ENCODE measurements at places on chromosomes 2 and 18.

DNA sequence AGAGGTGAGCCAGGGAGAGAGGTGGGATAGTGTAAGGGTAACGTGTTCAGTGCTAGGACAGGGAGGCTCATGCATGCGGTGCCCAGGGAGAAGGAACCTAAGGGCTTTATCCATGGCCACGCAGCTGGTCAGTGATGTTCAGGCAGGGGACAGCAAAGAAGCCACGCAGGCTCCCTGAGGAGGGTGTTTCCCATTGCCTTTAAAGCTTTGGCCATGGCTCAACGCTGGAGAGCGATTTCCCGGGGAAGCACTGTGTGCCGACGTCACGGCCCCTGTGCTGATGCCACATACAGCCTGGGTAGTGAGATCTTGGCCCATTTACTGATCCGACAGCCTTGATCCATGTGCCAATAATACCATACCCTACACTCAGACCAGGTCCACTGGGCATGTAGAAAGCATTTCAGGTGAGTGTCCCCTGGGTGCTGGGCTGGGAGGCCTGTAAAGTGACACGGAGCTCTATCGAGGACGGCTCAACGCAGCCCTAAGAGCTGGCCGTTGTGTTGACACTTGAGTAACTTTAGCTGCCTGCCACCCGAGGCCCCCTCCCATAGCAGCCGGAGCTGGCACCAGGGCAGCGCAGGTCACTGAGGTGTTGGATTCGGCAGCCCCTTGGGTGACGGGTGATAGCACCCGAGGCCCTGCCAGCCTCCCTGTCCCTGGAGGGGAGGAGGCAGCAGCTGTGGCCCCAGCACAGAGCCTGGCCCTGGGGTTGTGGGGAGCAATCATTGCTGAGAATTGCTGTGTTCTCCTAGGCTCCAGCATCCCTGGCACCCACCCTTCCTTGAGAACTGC lies 41.4 kb downstream of the PDIA6 start:
- no peak overlapping the region for H3K27ac ChIP-seq
- H3K36me3 ChIP-seq, result no peaks in the 10 kb centered on the region
- H3K4me3 ChIP-seq, result no peak overlapping the region
- no peaks in the 10 kb centered on the region for H3K27me3 ChIP-seq

DNA sequence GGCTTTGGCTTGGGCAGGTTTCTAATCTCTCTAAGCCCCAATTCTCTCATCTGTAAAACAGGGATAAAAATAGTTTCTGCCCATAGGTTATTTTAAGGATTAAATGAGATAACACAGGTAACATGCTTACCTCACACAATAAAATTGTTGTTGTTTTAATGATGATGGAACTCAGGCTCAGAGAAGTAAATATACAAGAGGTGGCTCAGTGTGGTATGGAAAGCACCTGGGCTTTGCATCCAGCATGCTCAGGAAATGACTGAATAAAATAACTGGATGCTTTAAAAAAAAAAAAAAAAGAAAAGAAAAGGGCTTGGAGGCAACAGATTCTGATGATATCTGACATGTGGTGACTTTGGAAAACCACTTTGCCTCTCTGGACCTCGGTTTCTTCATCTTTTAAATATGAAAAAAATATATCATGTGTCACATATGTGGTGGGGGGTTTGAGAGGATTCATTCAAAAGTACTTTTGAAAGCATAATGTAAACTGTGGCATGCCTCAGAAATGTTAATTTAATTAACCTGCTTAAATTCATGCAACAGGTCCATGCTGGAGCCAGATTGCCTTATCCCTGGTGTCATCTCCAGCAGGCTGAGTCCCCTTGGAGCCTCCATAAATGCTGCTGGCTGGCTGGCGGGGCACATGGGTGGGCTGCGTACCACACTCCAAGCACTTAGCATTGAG lies 112.8 kb upstream of the CDC42EP3 start:
- no peak for DNase-seq
- H3K4me1 ChIP-seq, result peaks cover 5% of the 10 kb centered on the region
- no peaks in the 10 kb centered on the region for H3K27me3 ChIP-seq
- no peak overlapping the region for H3K4me3 ChIP-seq

DNA sequence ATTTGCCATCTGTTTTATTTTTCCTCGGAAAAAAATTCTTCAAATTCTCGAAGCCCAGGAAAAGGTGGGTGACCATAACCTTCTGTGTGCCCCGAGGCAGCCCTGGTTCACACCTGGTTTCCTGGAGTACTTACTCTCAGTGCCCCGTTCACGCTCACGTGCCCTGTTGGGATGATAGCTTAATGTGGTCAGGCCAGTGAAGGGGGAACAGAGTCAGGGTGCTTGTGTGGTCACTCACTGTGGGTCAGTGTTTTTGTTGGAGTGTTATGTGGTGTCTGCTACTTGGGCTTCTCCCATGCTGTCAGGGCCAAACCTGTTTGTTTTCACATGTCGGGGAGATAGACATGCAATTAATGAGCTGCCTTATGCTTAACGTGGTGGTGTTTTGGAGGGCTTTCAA lies 78.1 kb downstream of the MAP4K4 start:
- peaks cover 19% of the 10 kb centered on the region for H3K4me1 ChIP-seq
- H3K4me3 ChIP-seq, result no peak overlapping the region
- DNase-seq, result no peak
- no peak overlapping the region for H3K27ac ChIP-seq

DNA sequence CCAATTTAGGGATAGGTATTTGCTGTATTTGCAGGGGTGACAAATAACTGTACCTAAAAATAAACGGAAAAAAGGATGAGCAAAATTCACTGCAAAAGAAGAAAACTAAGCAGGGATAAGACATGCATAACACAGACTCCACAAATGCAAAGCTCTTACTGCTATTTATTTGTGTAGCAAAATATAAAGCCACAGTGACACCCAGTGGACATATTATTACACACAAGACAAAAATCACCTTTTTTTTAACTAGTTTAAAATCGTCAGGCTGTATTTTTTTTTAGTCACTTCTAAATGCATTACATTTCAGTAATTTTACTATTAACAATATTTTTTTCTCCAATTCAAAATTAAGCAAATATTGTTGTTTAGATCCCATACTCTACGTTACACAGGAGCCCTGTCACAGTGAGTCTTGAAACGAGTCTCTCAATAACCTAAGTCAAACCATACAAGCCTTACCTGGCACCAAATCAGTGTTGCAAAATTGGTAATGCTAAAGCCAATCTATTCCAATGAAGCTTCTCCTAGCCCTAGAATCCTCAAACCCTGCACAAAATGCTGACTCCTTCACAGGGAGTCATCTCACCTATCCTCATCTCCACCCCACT lies 23.7 kb downstream of the METTL4 start:
- no peak overlapping the region for H3K27ac ChIP-seq
- no peaks in the 10 kb centered on the region for H3K27me3 ChIP-seq
- H3K4me1 ChIP-seq, result no peaks in the 10 kb centered on the region
- H3K4me3 ChIP-seq, result no peak overlapping the region
- peak; percentile 66 for DNase-seq
- no peaks in the 10 kb centered on the region for H3K36me3 ChIP-seq

GRCh38 chr2:70091816-70092215 lies 4.5 kb downstream of the PCBP1 start:
- no peak overlapping the region for H3K4me3 ChIP-seq
- no peak for DNase-seq
- peaks cover 13% of the 10 kb centered on the region for H3K4me1 ChIP-seq
- H3K27ac ChIP-seq, result no peak overlapping the region
- peaks cover 9% of the 10 kb centered on the region for H3K36me3 ChIP-seq

DNA sequence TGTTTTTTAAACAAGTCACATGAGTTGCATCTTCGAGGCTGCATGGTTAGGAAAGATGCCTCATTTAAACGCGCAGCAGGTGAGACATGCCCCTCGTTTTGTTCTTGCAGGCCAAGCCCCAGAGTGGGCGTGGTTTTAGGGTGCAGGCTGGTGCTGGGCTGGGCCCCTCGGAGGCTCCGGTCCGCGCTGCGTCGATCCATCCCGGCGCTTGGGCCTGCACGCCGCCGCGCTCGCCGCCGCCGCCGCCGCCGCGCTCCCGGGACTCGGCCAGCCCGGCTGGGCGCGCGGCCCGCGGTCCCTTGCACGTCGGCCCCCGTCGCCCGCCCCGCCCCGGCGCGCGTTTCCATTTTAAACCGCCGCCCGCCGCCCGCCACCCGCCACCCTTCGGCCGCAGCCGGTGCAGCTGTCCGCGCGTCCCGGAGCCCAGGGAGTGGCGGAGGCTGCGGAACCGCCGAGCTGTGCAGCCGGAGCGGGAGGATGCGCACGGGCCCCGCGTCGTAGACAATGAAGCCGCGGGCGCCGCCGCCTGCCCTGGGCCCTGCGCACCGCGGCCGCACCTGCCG lies 175.5 kb downstream of the AGAP1 start:
- DNase-seq, result peak; percentile 81
- no peak overlapping the region for H3K27ac ChIP-seq
- no peaks in the 10 kb centered on the region for H3K36me3 ChIP-seq
- peaks cover 14% of the 10 kb centered on the region for H3K27me3 ChIP-seq

- H3K27me3 ChIP-seq, result no peaks in the 10 kb centered on the region
- DNase-seq, result no peak
- no peak overlapping the region for H3K27ac ChIP-seq
- H3K4me3 ChIP-seq, result no peak overlapping the region
- no peaks in the 10 kb centered on the region for H3K36me3 ChIP-seq
- peaks cover 27% of the 10 kb centered on the region for H3K4me1 ChIP-seq
These were observed 63.9 kb downstream of the SPRED2 start for GRCh38 chr2:65368468-65368867.

DNA sequence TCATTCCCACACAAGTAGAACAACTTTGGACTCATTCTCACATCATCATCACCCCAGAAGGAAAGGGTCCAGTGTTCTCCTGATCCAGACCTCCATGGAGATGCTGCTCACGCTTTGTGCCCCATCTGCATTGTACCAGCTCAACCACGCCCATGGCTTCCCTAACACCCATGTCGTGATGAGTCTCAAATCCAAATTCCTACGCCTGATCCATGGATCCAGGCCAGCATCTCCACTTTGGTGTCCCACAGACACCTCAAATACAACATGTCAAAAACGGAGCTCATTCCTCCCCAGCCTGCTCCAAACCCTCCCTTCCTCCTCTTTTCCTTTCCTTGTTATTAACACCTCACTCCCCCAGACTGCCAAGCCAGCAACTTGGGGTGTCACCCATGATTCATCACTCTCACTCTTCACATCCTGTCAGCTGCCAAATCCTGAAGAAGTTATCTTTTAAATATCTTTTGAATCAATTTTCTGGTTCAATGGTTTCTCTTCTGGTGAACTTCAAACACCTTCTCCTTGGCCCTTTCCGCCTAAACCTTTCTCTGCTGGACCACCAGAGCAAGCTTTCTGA lies 30.2 kb upstream of the FAM124B start:
- DNase-seq, result no peak
- H3K27ac ChIP-seq, result no peak overlapping the region
- H3K36me3 ChIP-seq, result no peaks in the 10 kb centered on the region

DNA sequence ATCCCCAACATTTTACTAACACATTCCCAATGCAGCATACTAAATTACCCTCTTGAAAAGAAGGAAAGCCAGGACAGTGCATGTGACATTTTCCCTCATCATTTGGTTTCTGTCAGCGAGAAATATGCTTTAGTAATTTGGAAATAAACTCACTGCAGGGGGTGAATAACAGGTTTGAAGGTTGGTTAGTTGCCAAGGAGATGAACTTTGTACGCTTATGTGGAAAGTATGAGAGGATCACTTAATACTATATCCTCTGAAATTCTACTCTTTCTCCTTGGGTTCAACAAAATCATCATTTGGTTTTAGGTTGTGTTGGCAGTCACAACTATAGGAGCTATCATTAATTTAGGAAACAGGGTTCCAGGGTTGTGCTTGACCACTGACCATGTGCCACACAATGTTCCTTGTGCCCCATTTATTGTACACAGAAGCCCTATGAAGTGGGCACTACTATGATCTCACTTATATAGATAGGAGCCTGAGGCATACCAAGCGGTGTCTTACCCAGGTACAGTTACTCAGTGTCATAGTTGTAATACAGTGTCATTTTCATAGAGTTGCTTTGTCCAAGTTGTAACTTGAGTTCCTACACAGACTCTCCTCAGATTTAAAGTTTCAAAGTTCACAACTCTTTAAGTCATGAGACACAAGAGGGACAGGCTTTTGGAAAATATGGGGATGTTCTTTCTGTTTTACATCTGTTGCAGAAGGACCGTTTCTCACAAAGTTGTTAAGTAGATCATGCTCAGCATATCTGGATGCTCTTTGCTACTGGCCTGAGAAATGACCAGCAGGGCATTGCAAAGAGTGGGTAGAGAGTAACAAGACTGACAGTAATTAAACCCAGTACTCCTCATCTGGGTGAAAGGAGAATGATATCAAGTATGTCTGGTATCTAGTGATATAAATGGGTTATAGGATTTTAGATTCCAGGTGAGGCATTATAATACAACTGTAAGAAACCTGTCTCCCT lies 91.8 kb downstream of the MAP4K4 start:
- DNase-seq, result no peak
- no peak overlapping the region for H3K27ac ChIP-seq
- no peak overlapping the region for H3K4me3 ChIP-seq
- no peaks in the 10 kb centered on the region for H3K36me3 ChIP-seq

GRCh38 chr2:64423303-64423702 lies 30.7 kb upstream of the LGALSL start:
- H3K4me3 ChIP-seq, result no peak overlapping the region
- no peaks in the 10 kb centered on the region for H3K4me1 ChIP-seq
- no peak overlapping the region for H3K27ac ChIP-seq
- H3K27me3 ChIP-seq, result no peaks in the 10 kb centered on the region
- peak; percentile 71 for DNase-seq

GRCh38 chr2:240564561-240565332 lies 3.5 kb upstream of the RNPEPL1 start:
- DNase-seq, result no peak
- H3K36me3 ChIP-seq, result no peaks in the 10 kb centered on the region
- H3K4me3 ChIP-seq, result no peak overlapping the region

DNA sequence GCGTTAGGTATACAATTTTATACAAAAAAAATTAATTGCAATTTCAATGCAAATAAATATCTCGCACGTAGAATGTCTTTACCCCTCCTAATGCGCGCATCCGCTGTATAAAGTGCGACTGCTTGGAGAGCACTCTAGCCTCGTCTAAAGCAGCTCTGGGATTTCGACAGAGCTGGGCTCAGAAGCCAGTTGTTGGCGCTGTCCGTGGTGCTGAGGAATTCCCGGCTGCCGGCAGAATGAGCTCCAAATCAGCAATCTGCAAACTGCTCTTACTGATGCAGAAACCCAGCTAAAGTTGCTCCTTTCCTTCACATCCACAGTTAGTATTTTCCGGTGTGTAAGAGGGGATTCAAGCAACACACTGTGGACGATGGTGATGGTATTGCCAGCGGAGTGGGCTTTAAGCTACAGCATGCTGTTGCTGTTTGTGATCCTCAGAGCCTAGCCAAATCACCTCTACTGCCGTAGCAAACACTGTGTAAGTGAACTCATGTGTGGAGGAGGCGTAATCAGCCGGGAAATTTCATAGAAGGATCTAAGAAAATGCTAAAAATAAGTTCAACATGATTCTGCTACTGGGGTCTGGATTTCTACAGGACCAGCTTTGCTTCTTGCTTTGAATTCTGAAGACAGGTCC lies at the start of gene VWC2L:
Gene VWC2L (plus strand): TSS at position 137 of the 637 bp plus-strand sequence. CDS start 3,140 bp downstream, outside the sequence.
- DNase-seq, result peak; percentile 82
- no peaks in the 10 kb centered on the region for H3K27me3 ChIP-seq
- H3K4me3 ChIP-seq, result no peak within 1 kb of the TSS
- no peak within 1 kb of the TSS for H3K27ac ChIP-seq
- H3K4me1 ChIP-seq, result no peaks in the 10 kb centered on the region

GRCh38 chr2:233033672-233034071 lies 1.2 kb downstream of the NEU2 start:
- H3K36me3 ChIP-seq, result no peaks in the 10 kb centered on the region
- H3K27ac ChIP-seq, result no peak overlapping the region
- no peaks in the 10 kb centered on the region for H3K4me1 ChIP-seq
- H3K4me3 ChIP-seq, result no peak overlapping the region
- DNase-seq, result no peak
- no peaks in the 10 kb centered on the region for H3K27me3 ChIP-seq

GRCh38 chr18:2971741-2972552 lies 41.0 kb downstream of the LPIN2 start:
- peaks cover 22% of the 10 kb centered on the region for H3K4me1 ChIP-seq
- H3K36me3 ChIP-seq, result no peaks in the 10 kb centered on the region
- no peak for DNase-seq
- peak overlapping the region; percentile 53 for H3K27ac ChIP-seq
- no peak overlapping the region for H3K4me3 ChIP-seq

Measured in lung (tissue), 17 donors.